Transverse colon (tissue), 4 donors: ENCODE measurements at places on chromosomes 1 and 21.

DNA sequence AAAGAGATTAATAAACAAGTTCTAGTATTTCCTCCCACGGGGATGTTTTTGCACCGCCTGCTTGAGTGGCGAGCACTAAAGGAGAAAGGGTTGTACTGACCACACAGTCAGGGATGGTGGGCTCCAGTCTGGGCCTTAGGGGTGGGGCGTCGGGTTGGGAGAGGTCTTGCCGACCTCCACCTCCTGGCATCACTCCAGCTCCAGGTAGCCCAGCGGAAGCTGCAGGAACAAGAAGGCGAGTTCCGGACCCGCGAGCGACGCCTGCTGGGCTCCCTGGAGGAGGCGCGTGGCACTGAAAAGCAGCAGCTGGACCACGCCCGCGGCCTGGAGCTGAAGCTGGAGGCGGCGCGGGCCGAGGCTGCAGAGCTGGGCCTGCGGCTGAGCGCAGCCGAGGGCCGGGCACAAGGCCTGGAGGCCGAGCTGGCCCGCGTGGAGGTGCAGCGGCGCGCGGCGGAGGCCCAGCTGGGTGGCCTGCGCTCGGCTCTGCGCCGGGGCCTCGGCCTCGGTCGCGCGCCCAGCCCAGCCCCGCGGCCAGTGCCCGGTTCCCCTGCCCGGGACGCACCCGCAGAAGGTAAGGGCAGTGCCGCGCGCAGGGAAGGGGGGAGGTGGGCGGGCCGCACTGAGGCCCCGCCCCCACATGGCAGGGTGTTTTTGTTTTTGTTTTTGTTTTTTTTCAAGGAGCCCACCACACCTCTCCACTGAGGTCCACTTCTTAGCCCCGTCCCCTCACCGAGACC is 19.7 kb downstream of the MFAP2 start:
- DNase-seq: peak; percentile 94

DNA sequence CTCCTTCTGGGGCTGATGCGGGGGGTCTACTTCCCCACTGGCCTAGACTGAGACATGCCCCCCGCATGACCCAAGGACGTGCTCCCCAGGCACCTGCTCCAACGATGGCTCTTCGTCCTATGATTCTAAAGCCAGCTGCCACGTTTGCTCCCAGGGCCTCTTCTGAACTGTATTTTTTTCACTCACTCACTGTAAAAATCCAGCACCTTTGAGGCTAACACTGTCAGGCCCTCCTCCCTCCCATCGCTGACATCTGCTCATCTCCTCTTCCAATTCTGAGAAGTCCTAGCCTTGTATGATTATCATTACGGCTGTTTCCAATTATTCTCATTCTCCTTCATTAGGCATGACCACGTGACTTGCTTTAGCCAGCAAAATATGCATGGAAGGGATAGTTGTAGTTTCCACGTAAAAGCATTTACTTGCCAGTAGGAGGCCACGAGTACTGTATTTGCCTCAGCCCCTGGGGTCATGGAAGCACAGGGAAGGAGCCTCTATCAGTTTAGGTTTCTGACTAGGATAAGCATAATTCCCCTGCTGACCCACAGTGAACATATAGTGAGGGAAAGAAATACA is 19.1 kb upstream of the EDN2 start:
- DNase-seq: no peak

GRCh38 chr21:42973309-42973990 is 912 bp upstream of the PKNOX1 start:
- no peak for DNase-seq

- DNase-seq: no peak
Observed at GRCh38 chr1:8625491-8625890, 191.9 kb downstream of the RERE start.
